ENCODE measurements at places on chromosomes 4 and X.

DNA sequence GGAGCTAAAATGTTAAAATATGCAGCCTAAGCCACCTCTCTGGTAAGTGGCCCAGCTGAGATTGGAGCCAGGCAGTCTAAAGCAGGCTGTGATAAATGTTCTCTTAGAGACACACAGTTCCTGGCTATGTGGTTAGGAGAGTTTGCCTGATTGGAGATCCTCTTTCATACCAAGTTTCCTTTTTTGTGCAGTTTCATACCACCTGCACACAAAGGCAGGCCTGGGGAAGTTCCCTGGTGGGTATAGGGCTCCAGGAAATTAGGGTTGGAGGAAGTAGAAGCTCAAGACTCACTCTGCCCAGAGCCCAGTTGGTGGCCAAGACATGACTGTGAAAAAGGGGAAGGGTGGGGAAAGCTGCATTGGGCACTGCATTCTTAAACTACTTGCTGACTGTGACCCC, 16.9 kb downstream of the CYBB start:
- DNase-seq, result peak; percentile 87

- peak; percentile 66 for DNase-seq
Observed at GRCh38 chr4:105061136-105061696, 85.5 kb upstream of the TET2 start.

- no peak for DNase-seq
Observed at GRCh38 chr4:156824451-156825060, 147.0 kb downstream of the PDGFC start.

GRCh38 chrX:38850807-38851544, 49.7 kb downstream of the MID1IP1 start:
- peak; percentile 16 for DNase-seq

- DNase-seq, result peak; percentile 14
Observed at GRCh38 chr4:95248720-95249425, 299.9 kb downstream of the UNC5C start.

Data from suppressor macrophage (primary cell).